Fibroblast of skin of left biceps (primary cell): ENCODE measurements at places on chromosomes 11 and 22.

GRCh38 chr11:40202589-40203270, 1256.7 kb downstream of the LRRC4C start:
- DNase-seq, result no peak

- DNase-seq, result no peak
Measured at GRCh38 chr11:58647141-58647699, 24.8 kb downstream of the CNTF start.

DNA sequence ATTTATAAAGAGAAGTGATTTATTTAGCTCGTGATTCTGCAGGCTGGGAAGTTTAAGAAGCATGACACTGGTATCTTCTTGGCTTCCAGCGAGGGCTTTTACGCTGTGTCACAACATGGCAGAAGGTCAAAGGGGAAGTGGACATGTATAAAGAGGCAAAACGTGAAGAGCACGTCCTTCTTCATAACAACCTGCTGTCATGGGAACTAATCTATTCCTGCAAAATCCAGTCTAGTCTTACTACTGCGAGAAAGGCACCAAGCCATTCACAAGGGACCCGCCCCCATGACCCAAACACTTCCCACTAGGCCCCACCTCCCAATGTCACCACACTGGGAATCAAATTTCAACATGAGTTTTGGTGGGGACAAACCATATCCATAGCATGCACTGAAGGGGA, 58.3 kb downstream of the AMOTL1 start:
- DNase-seq, result no peak

DNA sequence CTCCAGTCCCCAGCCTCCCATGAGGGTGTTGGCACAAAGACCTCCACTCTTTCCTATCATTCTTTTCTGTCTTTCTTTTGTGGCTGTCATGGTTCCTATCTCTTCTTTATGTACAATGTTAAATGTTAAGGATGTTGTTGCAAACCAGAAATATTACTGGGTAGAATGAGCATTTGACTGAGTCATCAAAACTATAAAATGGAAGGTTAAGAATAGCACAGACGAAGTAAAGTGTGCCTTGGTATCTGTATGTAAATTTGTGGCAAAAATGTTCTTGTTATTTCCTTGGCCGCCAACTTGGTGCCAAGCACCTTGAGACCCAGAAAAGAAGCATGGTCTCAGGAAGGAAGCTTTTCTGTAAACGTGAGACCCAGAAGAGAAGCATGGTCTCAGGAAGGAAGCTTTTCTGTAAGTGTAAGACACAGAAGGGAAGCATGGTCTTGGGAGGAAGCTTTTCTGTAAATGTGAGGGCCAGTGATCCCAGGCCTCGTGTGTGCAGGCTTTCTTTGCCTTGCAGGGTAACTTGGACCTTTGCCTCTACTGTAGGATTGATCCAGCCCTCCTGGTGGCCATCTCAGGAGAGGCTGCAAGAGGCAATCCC, 6.7 kb upstream of the PKP3 start:
- DNase-seq, result no peak

DNA sequence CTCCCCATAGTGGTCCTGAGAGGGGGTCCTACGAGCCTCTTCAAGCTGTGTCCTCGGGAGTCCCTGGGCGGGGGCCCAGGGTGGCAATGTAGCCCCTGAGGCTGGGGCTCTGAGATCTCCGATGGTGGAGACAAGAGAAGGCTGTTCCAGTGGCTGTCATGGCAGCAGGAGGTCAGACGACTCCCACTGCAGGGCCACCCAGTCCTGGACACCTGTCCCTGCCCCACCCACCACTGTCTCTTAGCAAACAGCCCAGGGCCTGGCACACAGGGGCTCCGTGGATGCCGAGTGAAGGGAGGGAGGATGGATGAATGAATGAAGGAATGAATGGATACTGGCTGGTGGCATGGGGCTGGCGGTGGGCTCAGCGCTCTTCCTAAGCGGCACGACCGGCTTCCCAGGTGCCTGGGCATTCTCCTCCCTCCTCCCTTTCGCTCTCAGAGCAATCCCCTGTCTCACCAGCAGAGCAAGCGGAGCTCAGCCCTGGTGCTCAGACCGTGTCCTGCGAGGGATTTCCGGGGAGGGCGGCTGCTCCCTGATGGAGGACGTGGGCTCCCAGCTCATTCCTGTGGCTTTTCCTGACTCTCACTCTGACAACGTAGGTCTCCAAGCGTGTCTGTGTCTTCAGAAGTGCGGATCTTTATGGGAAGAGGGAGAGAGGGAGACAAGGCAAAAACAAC, 1272.6 kb downstream of the BRD1 start:
- DNase-seq, result no peak

- no peak for DNase-seq
Measured at GRCh38 chr11:120835601-120836228, 188.2 kb upstream of the TBCEL start.

GRCh38 chr11:69382131-69383128, 88.5 kb downstream of the MYEOV start:
- no peak for DNase-seq

- DNase-seq, result no peak
Measured at GRCh38 chr11:114257621-114258558, 38.3 kb upstream of the NNMT start.

DNA sequence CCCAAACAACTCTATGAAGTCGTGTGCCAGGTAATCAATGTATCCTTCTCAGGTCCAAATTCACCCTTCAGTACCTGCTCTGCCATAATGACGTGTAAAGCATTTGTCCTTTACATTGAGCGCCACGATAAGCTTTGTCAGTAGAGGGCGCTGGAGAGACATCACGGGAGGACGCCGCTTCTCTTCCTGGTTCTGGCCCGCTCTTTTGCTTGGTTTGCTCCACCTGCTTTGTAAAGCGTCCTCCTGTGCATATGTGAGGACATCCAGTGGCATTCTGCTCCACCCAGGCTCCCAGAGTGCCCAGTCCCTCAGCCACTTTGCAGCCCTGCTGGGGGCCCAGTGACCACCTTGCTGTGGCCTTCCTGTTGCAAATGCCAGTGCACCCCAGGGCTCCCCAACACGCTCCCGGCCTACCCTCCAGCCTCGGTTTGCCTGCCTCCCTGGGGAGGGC, 61.1 kb downstream of the WT1 start:
- no peak for DNase-seq
